ENCODE measurements at places on chromosomes 3 and 15.
A peak's percentile ranks its signal among the peaks of the same experiment; 100 is the strongest.

DNA sequence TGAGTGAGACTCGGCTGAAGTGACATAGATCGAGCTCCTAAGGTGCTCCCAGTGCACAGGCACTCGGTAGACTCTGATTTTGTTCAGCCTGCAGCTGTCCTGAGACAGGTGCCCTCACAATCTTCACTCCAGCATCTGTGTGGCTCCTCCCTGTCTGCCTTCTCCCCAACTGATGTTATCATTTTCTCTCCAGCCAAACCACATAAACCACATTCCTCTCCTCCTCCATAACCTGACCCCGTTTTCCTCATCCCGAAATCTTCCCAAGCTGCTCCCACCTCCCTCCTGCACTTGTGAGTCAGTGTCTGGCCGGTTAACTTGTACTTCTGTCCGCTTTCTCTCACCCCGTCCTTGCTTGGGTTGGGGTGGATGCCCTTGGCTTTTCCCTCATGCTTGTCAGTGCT lies 93.3 kb upstream of the HACD2 start:
- no peak for DNase-seq

DNA sequence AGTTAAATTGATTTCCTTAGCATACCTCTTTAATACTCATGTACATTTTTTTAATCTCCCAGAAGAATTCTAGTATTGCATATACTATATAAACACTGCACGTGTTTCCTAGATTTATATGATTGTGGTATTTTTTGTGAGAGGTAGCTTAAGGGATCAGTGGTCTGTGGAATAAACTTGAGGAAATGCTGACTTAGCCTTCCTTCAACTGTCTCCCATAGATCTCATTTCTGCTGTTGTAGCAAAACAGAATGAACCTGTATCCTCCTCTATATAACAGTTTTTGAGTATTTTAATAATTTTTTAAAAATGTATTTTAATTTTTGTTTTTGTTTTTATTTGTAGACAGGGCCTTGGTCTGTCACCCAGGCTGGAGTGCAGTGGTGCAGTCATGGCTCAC lies 86.8 kb downstream of the TCF12 start:
- DNase-seq = no peak

DNA sequence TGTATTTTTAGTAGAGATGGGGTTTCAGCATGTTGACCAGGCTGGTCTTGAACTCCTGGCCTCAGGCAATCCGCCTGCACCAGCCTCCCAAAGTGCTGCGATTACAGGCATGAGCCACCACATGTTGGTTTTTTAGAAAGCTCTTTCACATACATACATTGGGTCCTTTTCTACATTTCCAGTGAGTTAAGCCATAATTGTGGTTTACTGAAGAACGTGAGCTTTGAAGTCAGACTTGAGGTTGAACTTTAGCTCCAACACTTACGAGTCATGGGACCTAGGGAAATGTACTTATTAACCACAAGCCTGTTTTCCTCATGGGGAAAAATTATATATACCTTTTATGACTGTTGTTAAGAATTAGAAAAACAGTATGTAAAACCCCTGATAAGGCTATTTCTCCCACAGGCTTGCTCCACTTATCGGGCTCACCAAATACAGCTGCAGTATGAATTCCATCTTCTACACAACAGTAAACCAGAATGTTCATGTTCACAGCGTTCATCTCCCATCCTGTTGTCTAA lies 39.0 kb downstream of the GPR160 start:
- DNase-seq = no peak

- peak; percentile 62 for DNase-seq
Observed at GRCh38 chr3:100437721-100438622, 36.6 kb downstream of the LNP1 start.

GRCh38 chr3:171755656-171756055 lies 54.6 kb downstream of the PLD1 start:
- DNase-seq = no peak

DNA sequence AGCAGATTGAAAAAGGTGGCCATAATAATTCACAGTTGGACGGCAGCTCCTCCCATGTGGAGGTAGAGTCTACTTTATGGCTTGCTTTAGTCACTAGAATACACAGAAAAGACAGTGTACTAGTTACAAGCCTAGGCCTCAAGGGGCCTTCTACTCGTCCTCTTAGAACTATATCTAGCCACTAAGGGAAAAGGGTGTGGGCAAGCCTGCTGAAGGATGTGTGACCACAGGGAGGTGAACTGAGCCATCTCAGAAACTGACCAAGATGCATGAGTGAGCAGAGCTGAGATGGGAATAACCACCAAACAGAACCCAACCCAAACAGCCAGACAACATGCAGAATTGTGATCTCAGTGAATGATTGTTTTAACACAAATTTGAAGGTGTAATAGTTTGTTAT lies 335.6 kb upstream of the LMCD1 start:
- no peak for DNase-seq

GRCh38 chr3:39961230-39961629 lies 151.8 kb downstream of the MYRIP start:
- DNase-seq = no peak

GRCh38 chr3:134371542-134372324 lies 2.5 kb downstream of the AMOTL2 start:
- no peak for DNase-seq

DNA sequence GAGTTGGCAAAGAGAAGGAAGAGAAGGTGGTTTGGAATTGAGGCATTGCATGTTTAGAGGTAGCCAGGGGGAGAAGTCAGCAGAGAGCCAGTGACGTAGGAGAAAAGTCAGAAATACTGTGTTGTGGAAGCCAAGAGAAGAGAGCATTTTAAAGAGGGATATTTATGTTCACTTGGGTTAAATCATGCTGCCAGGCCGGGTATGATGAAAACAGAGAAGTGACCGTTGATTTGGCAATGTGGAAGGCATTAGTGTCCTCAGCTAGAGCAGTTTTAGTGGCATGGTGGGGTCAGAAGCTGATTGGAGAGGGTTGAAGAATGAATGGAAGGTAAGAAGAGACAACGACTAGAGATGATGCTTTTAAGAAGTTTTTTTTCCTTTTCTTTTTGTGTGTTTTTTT lies 24.5 kb downstream of the RASA2 start:
- DNase-seq = no peak

GRCh38 chr3:54353546-54353945 lies 231.2 kb downstream of the CACNA2D3 start:
- no peak for DNase-seq

GRCh38 chr3:176906046-176906905 lies 291.0 kb downstream of the TBL1XR1 start:
- no peak for DNase-seq

- no peak for DNase-seq
Observed at GRCh38 chr15:73264881-73265280, 103.9 kb downstream of the HCN4 start.

DNA sequence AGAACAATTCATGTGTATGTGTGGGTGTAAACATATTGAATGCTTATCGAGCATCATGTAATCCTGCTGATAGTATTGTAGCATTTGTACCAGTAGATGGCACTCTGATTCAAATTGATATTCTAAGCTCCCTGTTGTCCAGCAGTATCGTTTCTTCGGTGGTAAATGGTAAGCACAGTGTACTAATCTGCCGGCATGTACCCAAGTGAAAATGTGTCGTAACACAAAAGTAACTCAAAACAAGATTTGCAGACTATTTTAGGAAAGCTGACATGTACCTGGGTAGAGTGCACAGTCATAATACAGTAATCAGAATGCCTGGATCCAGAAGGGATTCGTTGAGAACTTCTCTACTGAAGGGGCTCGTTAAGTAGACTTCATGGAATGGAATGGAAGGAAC lies 31.7 kb upstream of the MNS1 start:
- DNase-seq = peak; percentile 35

GRCh38 chr15:90003736-90004135 lies 2.6 kb downstream of the ZNF710 start:
- DNase-seq = no peak

DNA sequence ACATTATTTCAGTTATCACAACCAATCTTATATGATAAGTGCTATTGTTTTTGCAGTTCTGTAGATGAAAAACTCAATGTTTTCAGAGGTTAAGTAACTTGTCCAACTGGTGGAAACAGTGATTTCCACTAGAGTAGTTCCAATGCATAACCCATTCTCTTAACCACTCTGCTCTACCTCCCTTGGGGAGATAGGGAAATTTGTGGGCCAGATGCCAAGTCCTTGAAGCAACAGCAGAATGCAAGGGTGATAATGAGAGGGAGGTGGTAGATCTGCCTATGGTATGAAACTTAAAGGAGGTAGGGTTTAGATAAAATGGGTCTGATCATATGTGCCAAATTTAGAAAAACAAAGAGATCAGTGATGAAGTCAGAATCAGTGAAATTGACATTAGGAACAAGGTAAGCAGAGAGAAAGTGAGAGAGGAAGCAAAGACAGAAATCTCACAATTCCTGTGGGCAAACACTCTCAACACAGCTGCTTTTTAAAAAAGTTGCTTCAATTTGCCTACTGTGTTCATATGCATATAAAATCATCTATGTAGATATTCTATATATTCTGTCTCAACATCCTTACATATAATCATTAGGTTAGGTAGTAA lies 50.5 kb upstream of the UBP1 start:
- peak; percentile 44 for DNase-seq

GRCh38 chr3:102661707-102662497 lies 227.1 kb downstream of the ZPLD1 start:
- no peak for DNase-seq

- no peak for DNase-seq
Observed at GRCh38 chr3:178325330-178325729, 210.9 kb upstream of the KCNMB2 start.

- peak; percentile 22 for DNase-seq
Observed at GRCh38 chr3:196207159-196207832, 3.9 kb downstream of the ZDHHC19 start.

- DNase-seq = peak; percentile 61
Observed at GRCh38 chr15:78242128-78242527, 7.8 kb upstream of the ACSBG1 start.

GRCh38 chr3:186307594-186308221 lies 54.3 kb downstream of the DGKG start:
- DNase-seq = no peak

GRCh38 chr3:130379274-130379673 lies 33.8 kb downstream of the COL6A5 start:
- DNase-seq = no peak

- peak; percentile 73 for DNase-seq
Observed at GRCh38 chr15:89690276-89691218, at the start of the genes PEX11A and WDR93. PEX11A (minus strand) TSS chr15:89690754; CDS start chr15:89690632, 122 bp downstream. WDR93 (plus strand) TSS chr15:89690811; CDS start chr15:89701747, 10,936 bp downstream.
